ENCODE measurements at places on chromosomes 1 and 21. TPM values are rescaled to one million over a fixed set of nuclear protein-coding genes. Genes with fewer than 3 reads are reported as not detected.

Gene KCNN3
- polyA plus RNA-seq, result 0.88 TPM

Gene AMY1A
- not detected for polyA plus RNA-seq

Gene TRIM33
- 28.0 TPM for polyA plus RNA-seq

Gene ZNF593
- 43.7 TPM for polyA plus RNA-seq

Gene PSMD4
- 252 TPM for polyA plus RNA-seq

Gene ZBED6
- polyA plus RNA-seq, result 1.2 TPM

Gene COL8A2
- not detected for polyA plus RNA-seq

Gene PDPN
- polyA plus RNA-seq, result not detected

Gene LRRC3
- 0.14 TPM for polyA plus RNA-seq

Gene C1orf56
- polyA plus RNA-seq, result 4.5 TPM

Gene CFHR5
- not detected for polyA plus RNA-seq

Gene ARHGAP29
- polyA plus RNA-seq, result not detected

Gene HPCAL4
- 0.29 TPM for polyA plus RNA-seq

Gene RUNX3
- polyA plus RNA-seq, result 30.1 TPM

Gene ITGB3BP
- 30.3 TPM for polyA plus RNA-seq

Gene VCAM1
- not detected for polyA plus RNA-seq

Gene PARS2
- polyA plus RNA-seq, result 2.6 TPM

Gene CDA
- polyA plus RNA-seq, result 0.73 TPM

Gene SH2D5
- not detected for polyA plus RNA-seq

Gene TNFRSF1B
- 117 TPM for polyA plus RNA-seq

Gene DNAH14
- 0.10 TPM for polyA plus RNA-seq

Gene COL11A1
- not detected for polyA plus RNA-seq

Gene MTARC1
- polyA plus RNA-seq, result 1.6 TPM

Gene ZBTB8B
- not detected for polyA plus RNA-seq

Gene CACNA1S
- polyA plus RNA-seq, result not detected

Gene INSRR
- polyA plus RNA-seq, result not detected

Gene FMOD
- 0.28 TPM for polyA plus RNA-seq

Gene MTR
- 15.2 TPM for polyA plus RNA-seq

Gene STUM
- not detected for polyA plus RNA-seq

Gene CNN3
- polyA plus RNA-seq, result 4.2 TPM

Gene PTGFRN
- polyA plus RNA-seq, result not detected

Gene MTX1
- 41.7 TPM for polyA plus RNA-seq

Gene FALEC
- 1.0 TPM for polyA plus RNA-seq

Gene PDC
- not detected for polyA plus RNA-seq

Gene APCS
- polyA plus RNA-seq, result not detected

Gene ETV3L
- not detected for polyA plus RNA-seq

Gene DSCAM
- not detected for polyA plus RNA-seq

Gene MYOM3
- polyA plus RNA-seq, result not detected

Gene HHAT
- 6.3 TPM for polyA plus RNA-seq

Gene UBXN10
- polyA plus RNA-seq, result 0.39 TPM
